Stomach (tissue), 19 donors: ENCODE measurements at places on chromosomes 11 and 22. TPM values are rescaled to one million over a fixed set of nuclear protein-coding genes. Genes with fewer than 3 reads are reported as not detected.
A peak's percentile ranks its signal among the peaks of the same experiment; 100 is the strongest.

The OR52A5 gene
- not detected for total RNA-seq

The ABTB2 gene
- 2.4 TPM for total RNA-seq

The OR2D2 gene
- total RNA-seq = not detected

The RIN1 gene
- 0.58 TPM for total RNA-seq

The FERMT3 gene
- total RNA-seq = 12.7 TPM

The KRTAP5-9 gene
- total RNA-seq = not detected

The YPEL1 gene
- total RNA-seq = 22.2 TPM

GRCh38 chr11:70097783-70098563, 19.9 kb downstream of the ANO1 start:
- no peak for DNase-seq

DNA sequence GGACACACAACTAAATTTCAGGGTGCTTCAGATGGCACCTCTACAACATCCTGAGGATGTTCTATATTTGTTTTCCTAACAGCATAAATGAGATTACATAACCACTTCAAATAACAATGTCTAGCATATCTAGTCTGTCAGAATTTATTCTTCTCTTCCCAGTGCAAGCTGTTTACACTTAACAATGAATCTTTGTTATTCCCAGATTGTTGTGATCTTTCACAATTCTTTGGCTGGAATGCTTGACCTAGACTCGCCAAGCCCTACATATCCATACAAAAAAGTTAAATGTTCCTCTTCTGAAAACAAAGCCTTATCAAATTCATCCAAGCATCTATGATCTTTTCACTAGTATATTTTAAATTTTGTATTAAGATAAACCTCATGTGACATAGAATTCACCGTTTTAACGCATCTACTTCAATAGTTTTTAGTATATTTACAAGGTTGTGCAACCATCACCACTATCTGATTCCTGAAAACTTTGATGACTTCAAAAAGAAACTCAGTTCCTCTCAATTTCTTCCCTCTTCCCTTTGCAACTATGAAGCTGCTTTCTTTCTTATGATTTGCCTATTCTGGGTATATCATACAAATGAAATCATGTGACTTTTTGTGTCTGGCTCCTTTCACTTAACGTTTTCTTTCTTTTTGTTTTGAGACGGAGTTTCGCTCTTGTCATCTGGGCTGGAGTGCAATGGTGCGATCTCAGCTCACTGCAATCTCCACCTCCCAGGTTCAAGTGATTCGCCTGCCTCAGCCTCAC, 61.7 kb upstream of the CHRNA10 start:
- DNase-seq = no peak

DNA sequence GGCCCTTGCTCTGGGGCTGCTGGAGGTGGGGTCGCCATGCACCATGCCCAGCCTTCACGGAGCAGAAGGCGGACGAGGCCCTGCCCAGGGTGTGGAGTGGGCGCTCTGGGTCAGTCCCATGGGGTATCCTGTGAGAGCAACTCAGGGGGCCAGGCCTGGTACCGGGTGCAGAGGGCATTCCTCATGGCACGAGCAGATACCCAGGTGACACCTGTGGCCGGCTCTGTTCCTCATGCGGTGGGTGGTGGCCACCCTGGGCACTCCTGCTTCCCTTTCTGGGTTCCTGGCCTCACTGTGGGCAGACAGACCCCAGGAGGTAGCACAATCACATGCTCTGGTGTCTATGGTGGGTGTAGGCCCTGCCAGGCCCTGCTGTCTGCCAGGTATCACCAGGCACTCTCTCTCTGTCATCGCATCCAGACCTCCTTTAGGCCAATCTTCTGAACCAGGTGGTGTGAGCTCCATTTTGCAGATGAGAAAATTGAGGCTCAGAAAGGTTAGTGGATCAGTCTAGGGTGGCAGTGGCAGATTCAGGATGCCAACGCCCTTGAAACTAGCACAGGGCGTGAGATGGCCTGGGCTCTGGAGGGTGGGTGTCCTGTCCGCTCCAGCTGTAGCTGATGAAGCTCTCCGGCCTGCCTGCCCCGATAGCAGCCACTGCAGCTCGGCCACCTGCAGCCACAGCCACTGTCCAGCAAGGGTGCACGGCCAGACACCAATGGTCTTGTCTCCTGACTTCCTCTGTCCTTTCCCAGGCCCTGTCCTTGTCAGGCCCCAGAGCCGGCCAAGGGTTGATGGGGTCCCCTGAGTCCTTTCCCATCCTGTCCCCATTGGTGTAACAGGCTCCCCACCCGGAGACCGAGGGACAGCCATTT, 15.1 kb downstream of the DGKZ start:
- no peak for DNase-seq

- DNase-seq = no peak
Measured at GRCh38 chr11:105179542-105180278, 40.1 kb upstream of the CARD18 start.

GRCh38 chr11:72456651-72457050, 22.3 kb upstream of the CLPB start:
- DNase-seq = no peak

GRCh38 chr22:44119669-44120313, 60.9 kb upstream of the PARVG start:
- DNase-seq = no peak

GRCh38 chr11:31643857-31644256, 134.3 kb downstream of the ELP4 start:
- DNase-seq = peak; percentile 25

- peak; percentile 48 for DNase-seq
Measured at GRCh38 chr11:76321820-76322524, 59.0 kb downstream of the THAP12 start.

GRCh38 chr11:61059260-61059752, 43.0 kb upstream of the CD5 start:
- no peak for DNase-seq

- DNase-seq = no peak
Measured at GRCh38 chr11:79116600-79116999, 324.2 kb downstream of the TENM4 start.

- DNase-seq = no peak
Measured at GRCh38 chr22:42184852-42185251, 54.2 kb upstream of the CYP2D6 start.

- no peak for DNase-seq
Measured at GRCh38 chr11:59582006-59582405, 33.6 kb downstream of the OSBP start.

DNA sequence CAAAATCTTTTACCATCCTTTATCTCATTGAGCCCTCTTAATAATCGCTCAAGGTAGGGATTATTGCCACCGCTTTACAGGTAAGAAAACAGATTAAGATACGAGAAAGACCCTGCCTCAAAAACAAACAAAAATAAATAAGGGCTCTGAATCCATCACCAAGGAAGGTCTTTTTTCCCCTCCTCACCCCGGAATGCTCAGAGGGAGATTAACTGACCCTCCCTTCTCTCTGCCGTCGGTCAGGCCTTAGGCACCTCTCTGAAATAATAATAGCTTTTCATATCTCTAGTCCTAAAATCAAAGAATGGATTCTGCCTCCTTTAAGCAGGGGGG, 620 bp upstream of the ATG2A start:
- no peak for DNase-seq

GRCh38 chr22:28116219-28116673, 197.2 kb upstream of the PITPNB start:
- DNase-seq = peak; percentile 72

DNA sequence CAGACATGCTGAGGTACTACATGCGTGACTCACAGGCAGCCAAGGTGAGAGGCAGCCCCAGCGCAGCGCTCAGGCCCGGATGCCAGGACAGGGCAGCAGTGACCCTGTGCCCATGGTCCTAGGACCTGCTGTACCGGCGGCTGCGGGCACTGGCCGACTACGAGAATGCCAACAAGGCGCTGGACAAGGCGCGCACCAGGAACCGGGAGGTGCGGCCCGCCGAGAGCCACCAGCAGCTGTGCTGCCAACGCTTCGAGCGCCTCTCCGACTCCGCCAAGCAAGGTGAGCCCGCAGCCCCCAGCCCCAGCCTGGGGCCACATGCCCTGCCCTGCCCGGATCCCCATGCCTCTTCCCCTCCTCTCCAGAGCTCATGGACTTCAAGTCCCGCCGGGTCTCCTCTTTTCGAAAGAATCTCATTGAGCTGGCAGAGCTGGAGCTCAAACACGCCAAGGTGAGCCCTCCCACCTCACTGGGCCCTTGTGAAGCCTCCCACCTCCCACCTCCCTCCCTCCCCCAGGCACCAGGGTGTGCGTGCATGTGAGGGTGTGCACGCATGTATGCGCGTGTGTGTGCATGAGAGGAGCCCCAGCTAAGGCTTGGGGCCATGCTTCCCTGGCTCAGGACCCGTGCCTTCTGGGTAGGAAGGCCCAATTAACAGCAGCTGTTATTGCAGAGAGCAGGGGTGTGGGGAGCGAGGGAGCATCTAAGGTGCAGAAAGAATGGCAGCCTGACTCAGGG, 5.3 kb downstream of the CFL1 start:
- DNase-seq = no peak

DNA sequence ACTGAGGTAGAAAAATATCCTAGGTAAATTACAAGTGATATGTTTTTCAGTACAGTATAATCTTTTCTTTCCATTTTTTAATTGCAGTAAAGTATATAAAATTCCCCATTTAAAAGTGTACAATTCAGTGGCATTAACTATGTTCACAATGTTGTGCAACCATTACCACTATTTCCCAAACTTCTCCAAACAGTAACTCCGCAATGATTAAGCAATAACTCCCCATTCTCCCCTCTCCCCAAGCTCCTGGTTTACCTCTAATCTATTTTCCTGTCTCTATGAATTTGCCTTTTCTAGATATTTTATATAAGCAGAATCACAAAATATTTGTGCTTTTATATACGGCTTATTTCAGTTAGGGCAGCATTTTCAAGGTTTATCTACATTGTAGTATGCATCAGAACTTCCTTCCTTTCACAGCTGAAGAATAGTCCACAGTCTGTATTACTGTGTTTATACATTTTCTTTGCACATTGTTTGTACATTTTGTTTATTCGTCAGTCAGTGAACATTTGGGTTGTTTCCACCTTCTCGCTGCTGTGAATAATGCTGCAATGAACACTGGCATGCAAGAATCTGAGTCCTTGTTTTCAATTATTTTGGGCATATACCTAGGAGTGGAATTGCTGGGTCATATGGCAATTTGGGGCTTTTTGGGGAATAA, 110.7 kb downstream of the RPL27A start:
- no peak for DNase-seq

- DNase-seq = no peak
Measured at GRCh38 chr11:37449146-37449545, 851.1 kb upstream of the RAG2 start.

GRCh38 chr11:83467837-83468236, 181.7 kb upstream of the CCDC90B start:
- no peak for DNase-seq

GRCh38 chr22:38820020-38820419, 23.8 kb downstream of the NPTXR start:
- no peak for DNase-seq

- DNase-seq = no peak
Measured at GRCh38 chr11:106914409-106914808, 103.9 kb downstream of the GUCY1A2 start.

DNA sequence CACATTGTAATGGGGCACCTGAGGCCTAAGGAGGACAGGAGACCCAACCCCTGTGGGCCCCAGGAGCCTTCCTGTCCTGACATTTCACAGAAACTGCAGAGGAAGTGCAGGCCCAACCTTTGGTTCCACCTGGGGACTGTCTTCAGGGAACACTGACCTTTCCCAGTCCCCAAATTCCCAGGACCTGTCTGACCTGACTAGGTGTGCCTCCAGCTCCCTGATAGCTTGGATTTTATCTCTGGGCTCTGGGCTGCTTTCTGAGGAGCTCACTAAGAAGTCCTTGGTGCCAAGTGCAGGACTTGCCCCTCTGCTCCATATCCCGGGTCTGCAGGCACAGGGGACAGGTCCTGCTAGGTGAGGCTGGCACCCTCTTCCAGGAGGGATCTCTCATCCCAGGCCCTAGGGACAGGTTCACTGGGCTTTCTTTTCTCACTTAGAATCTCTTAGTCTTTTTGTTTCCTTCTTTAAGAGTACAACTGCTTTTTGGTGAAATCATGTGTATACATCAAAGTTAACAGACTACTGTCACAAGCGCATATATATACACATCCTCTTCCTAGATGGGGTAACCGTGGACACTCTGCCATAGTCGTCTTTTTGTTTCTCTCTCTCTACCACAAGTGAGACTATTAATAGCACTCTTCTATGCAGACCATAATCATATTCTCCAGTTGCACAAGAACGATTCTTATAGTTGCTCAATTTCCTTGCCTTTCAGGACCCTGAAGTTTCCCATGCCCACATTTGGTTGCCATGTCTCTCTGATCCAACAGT, 72.0 kb upstream of the IGLL5 start:
- no peak for DNase-seq

DNA sequence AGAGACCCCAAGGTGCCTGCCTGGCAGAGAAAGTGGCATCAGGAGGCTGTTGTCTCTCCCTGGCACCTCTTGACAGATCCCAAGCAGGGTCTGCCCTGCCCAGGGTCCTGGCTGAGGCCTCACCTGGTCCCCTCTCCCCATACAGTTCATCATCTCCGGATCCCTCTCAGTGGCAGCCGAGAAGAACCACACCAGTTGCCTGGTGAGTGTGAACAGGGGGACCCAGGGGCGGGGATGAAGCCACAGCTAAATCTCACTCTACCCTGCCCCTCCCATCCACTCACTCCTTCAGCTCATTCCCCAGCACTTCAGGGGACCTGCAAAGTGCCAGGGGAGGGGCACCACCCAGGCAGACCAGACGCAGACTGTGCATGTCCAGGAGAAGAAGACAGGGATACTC, 14.0 kb upstream of the MS4A10 start:
- DNase-seq = no peak

- DNase-seq = no peak
Measured at GRCh38 chr11:129225190-129225589, 33.1 kb upstream of the ARHGAP32 start.

DNA sequence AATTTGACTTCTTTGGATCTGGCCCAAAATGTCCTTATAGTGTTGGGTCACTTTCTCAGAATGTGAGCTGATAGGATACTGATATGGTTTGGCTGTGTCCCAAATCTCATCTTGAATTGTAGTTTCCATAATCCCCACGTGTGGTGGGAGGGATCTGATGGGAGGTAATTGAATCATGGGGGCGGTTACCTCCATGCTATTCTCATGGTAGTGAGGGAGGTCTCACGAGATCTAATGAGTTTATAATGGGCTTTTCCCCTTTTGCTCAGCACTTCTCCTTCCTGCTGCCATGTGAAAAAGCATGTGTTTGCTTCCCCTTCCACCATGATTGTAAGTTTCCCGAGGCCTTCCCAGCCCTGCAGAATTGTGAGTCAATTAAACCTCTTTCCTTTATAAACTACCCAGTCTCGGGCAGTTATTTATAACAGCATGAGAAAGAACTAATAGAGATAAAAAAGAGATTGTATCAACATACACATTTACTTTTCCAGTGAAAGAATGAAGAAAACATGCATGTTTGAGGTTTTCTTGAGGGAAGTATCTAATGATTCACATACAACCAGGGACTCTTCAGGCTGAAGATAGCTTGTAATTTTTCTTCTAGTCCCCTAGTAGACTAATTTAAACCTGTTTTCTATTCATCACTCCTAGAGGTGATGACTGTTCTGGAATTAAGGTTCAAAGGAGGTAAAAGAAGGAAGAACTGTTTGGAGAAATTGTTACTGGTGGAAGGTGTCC, 17.3 kb upstream of the CSTF3 start:
- DNase-seq = no peak
